ENCODE measurements at places on chromosomes 7 and 10.

DNA sequence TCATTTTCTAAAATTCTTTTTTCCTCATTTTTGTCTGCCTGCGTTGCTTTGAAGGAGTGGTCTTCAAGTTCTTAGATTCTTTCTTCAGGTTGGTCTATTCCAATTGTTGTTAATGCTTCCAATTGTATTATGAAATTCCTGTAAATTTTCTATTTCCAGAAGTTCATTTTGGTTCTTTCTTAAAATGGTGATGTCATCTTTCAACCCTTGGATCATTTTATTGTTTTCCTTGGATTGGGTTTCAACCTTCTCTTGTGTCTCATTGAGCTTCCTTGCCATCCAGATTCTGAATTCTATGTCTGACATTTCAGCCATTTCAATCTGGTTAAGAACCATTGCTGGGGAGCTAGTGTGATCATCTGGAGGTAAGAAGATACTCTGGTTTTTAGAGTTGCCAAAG is 33.1 kb downstream of the PNLIPRP2 start:
- no peak for DNase-seq

DNA sequence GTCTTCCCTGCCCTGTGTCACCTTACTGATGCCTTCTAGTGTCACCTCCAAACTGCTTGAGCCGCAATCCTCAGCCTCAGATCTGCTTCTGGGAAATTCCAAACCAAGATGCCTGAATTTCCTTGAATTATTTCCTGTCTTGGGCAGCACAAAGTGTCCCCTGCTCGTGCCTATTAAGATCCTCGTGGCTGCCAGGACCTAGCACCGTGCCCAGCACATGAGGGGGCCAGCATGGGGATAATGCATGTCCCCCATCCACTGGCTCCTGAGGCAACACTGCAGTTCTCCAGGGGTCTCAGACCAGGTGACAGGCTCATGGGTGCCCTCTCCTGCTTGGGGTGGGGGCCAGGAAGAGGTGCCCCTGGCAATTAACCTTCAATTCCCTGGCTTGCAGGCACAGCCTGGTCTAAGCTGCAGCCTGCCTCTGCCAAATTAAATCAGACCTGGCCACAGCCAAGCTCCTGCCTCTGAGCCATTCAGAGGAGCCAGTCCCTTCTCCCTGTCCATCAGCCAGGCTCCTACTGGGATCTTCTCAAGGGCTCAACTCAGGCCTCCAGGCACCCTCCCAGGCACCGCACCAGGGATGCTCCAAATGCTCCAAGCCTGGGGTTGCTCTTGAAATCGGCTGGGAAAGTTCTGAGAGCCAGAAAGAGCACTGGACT is 146.6 kb downstream of the SH3PXD2A start:
- no peak for DNase-seq

- DNase-seq: no peak
These were observed 54.4 kb downstream of the MTPAP start for GRCh38 chr10:30294476-30295240.

DNA sequence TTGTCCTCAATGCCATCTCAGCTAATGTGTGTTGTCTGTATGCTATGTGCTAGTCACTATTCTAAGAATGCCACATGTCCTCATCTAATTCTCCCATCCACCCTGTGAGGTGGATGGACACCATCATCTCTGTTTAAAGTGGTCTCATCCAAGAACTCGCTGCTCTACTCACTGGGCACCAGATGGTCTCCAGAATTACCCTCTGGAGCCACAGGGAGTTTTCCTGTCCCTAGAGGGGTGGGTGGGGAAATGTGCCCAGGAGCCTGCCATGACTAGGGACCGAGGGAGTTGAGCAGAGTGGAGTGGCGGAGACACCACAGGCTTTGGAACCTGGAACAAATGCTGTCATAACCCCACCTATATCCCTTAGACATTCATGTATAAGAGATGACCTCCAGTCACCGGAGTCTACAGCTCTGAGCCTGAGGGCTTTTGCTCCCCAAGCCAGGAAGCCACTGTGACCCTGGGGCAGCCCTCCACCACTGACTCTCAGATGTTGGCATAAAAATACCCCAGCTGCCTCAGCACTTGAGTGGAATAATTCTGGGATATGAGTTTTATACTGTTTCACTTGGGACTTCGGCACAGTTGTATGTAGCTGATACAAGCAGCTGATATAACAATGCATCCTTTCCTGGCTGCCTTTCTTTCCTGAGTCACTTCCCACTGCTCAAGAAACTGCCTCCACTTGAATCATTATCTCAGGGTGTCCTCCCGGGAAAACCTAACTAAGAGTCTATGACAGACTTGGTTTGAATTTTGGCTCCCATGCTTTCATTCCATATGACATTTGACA is 61.5 kb upstream of the RAPGEF5 start:
- DNase-seq: no peak

DNA sequence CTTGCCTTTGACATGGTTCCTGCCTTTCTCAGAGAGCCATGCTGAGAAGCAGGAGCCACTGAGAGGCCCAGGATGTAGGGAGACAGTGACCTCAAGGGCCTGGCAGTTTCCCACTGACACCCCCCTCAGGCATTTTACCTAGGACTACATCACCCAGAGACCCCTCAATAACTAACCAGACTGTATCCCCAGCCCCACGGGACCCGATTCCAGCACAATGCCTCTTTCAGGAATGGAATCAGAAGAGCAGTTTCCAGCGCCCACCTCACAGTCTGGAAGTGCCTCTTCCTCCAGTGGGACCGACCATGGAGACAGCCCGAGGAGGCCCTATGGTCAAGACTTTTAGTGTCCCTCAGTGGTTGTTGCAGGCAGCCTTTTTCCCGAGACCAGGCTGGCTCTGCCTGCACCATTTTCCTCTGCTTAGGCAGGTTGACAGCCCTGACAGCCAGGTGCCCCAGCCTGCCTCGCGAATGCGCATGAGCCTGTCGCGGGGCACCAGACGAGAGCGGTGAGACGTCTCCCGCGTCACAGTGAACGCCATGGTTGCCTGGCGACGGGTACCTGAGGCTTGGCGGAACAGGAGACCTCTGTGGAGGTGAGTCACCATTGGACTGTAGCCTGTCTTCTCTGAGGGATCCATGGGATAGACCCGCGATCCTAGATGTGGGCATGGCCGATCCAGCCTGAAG is 28.4 kb upstream of the ZNF273 start:
- no peak for DNase-seq

GRCh38 chr10:91762878-91763277 is 35.3 kb upstream of the TNKS2 start:
- no peak for DNase-seq

- no peak for DNase-seq
These were observed 207.6 kb downstream of the AHR start for GRCh38 chr7:17506095-17506494.

DNA sequence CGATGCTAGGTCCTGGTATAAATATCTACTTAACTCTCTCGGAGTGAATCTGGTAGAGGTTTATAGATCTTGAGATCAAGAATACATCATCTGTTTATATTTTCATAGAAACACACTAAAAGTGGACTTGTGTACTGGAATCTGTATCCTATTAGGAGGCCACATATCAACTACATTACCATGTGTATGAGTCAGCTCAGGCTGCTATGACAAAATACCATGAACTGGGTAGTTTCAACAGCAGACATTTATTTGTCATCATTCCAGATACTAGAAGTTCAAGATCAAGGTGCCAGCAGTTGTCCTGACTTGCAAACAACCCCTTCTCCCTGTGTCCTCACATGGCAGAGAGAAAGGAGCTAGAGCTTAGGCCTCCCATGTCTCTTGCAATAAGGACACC is 113.9 kb upstream of the PFKP start:
- DNase-seq: no peak

GRCh38 chr7:104984585-104985258 is 29.3 kb upstream of the KMT2E start:
- no peak for DNase-seq

- peak; percentile 71 for DNase-seq
These were observed 17.8 kb downstream of the CELF2 start for GRCh38 chr10:11035301-11035991.

- DNase-seq: no peak
These were observed 4.4 kb upstream of the SND1 start for GRCh38 chr7:127647636-127648035.

DNA sequence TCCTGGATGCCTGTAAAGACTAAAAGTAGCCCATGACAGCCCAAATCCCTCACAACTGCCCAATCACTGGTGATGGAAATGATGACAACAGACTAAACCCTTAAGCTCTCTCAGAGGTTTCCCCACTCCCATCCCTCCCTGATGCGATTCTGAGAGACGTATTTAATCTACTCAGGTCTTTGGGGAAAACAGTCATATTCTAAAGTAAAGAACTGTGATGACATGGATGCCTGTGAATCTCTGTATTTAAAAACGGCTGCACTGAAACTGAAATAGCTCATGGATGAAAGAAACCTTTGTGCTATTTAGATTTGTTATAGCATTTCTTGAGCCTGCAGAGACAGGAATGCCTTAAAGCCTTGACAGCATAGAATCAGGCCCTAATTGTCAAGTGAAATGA is 28.5 kb downstream of the VPS41 start:
- DNase-seq: no peak

All from sciatic nerve (tissue), 2 donors.